Amygdala (tissue), 56 donors: ENCODE measurements at places on chromosomes 2 and 18.

- no peak for DNase-seq
Measured at GRCh38 chr2:2830576-2830975, 499.5 kb upstream of the MYT1L start.

DNA sequence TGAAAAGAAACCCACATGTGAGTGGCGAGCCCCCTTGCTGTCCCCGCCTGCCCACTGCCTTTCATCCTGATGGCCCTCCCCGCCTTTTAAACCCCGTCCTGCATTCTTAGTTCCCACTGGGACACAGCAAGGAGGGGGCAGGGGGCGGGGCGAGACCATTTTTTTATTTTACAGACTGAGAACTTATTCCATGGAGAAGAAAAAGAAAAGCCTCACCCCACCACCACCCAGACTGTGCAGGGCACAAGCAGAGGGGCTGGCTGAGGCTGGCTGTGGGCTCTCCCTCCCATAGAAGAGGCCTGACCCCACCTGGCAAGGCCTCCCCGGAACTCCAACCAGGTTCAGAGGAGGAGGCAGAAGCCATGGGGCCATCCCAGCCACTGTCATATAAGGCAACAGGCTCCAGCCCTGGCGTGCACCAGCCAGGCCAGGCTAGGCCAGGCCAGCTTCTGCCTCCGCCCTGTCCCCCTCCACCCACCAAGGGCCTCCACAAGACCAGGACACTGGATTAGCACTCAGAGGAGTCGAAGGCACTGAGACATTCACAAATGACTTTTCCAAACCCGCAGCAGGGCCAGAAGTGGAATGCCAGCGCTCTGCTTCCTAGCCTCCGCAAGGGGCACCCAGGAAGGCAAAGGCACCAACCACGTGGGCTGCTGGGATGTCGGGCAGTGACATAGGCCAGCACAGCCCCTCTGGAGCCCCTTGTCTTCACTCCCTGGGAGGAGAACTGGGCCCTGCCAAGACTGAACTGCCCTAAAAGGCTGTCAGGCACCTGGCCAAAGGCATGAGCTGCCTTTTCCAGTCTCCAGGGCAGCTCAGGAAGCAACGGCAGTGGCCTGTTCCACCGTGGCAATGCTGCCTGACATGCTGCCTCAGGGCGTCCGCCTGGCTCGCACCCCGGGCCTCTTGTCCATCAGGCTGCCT, 37.5 kb upstream of the SEMA4C start:
- DNase-seq: no peak

- no peak for DNase-seq
Measured at GRCh38 chr2:198483051-198483450, 678.7 kb downstream of the PLCL1 start.

GRCh38 chr2:99317161-99317872, 16.3 kb upstream of the LYG1 start:
- no peak for DNase-seq

- no peak for DNase-seq
Measured at GRCh38 chr2:106020821-106021661, 173.1 kb downstream of the UXS1 start.

DNA sequence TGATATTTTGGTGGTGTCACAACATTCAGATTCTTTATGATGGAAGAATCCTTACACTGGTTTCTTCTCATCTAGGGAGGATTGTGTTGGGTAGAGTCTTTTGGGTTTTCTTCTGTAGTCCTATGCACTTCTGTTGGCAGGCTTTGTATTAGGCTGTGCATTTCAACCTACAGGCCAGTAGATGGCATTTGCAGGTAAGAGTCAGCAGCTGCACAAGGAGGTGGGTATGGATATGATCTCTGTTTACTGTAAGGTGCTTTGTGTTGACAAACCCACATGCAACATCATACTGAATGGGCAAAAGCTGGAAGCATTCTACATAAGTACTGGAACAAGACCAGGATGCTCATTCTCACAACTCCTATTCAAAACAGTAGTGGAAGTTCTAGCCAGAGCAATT, 656.8 kb downstream of the METTL4 start:
- no peak for DNase-seq

DNA sequence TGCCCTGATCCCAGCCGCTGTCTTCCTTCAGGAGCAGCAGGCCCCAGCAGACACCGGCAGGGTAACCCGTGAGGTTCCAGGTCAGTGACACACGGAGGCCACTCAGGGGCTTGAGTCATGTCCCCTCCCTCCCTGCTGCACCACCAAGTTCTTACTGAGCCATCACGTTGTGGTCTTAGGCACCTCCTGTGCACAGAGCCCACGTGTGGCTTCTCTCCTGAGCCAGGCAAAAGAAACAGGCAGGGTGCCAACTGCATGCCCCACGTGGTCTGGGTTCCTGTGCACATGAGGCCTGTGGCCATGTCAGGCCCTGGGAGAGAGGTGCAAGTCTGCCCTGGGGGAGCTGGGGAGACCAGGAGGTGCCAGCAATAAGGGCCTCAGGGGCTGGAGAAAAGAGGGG, 264.8 kb downstream of the KLHL29 start:
- no peak for DNase-seq

- no peak for DNase-seq
Measured at GRCh38 chr2:170213651-170214050, 35.7 kb downstream of the MYO3B start.
